Fibroblast of skin of left biceps (primary cell): ENCODE measurements at places on chromosomes 7 and 10.

GRCh38 chr7:43668035-43668434, 61.3 kb downstream of the COA1 start:
- DNase-seq, result no peak

- no peak for DNase-seq
Measured at GRCh38 chr7:3722396-3722922, 421.4 kb downstream of the SDK1 start.

- no peak for DNase-seq
Measured at GRCh38 chr7:23520582-23520981, 11.2 kb downstream of the TRA2A start.

GRCh38 chr7:21023841-21024484, 237.3 kb upstream of the SP8 start:
- no peak for DNase-seq

DNA sequence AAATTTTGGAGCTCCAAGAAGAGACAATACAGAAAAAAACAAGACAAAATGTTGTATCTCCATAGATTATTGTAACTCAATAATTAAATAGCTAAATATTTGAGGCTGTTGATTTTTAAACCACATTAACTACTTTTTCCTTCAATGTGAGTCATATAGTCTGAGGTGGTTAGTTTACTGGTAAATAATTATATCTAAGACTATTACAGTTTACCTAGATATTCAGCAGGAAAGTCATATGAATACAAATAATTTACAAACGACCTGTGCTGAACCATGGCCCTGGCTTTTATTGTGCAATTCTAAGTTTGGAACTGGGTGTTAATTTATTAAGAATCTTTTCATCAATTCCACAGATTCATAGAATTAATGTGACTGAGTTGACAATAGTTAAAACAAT, 22.2 kb downstream of the CREB5 start:
- no peak for DNase-seq

- DNase-seq, result no peak
Measured at GRCh38 chr7:114527589-114527988, 113.0 kb downstream of the FOXP2 start.

GRCh38 chr10:50653758-50654157, 30.0 kb upstream of the SGMS1 start:
- DNase-seq, result no peak

DNA sequence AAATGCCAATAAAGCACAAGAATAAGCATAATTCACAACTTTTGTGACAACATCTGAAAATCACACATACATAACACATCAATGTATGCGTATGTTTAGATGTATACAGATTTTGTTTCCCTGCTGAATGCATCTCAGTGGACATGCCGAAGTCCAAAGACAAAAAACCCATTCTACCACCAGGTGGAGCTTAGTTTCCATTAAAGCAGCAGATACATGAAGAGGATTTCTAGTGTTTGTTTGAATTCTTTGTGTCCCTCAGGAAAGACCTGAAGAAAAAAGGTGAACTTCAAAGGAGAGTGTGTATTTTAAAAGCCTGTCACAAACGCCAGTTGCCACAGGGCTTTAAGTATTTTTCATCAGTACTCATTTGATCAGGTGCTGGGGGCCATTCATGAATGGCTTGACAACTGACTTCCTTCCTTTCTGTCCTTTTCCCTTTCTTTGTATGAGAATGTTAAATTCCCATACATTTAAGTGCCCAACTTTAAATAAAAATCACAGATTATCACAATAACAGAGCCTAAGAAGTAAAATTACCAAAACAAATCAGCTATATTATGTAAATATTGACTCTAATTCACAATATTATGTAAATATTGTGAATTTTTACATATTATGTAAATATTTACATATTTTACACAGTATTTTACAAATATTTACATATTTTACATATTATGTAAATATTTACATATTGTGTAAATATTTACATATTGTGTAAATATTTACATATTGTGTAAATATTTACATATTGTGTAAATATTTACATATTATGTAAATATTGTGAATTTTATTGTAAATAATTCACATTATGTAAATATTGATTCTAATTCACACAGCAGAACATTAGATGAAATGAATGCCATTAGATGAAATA, 343.0 kb downstream of the CRPPA start:
- DNase-seq, result no peak

DNA sequence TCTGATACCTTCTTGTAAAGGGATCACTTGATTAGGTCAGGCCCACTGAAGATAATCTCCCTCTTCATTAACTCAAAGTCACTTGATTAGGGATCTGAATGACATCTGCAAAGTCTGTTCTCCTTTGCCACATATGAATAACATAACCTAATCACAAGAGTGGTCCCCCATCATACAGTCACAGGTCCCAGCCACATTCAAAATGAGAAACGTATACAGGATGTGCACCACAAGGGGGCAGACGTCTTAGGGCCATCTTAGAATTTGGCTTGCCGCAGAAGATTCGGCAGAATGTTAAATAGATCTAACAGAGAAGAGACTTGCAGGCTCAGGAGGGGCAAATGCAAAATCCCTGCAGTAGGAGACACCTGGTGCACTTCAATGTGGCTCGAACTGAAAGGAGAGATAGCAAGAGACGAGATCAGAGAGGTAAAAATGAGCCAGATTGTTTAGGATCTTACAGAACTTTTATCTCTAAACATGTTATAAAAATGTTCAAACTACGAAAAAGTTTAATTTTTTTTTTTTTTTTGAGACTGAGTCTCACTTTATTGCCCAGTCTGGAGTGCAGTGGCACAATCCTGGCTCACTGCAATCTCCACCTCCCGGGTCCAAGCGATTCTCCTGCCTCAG, 10.4 kb upstream of the SMC3 start:
- DNase-seq, result no peak

DNA sequence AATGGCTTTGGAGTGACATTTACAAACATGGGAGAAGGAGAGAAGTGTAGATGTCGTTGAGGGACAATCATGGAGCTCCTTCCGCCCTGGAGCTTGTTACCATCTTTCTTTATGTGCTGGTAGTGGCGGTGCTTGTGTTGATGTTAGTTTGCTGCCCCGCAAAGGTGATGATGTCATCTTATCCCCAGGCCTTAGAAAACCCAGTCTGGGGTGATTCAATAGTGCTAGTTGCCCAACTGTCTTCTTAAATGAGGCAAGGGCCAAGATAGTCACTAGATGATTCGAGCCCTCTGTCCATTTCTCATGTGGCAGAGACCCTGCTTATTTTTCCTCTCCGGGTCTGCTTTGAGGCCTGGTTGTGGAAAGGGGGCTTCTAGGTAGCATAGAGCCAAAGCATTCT, 277.4 kb downstream of the CCSER2 start:
- no peak for DNase-seq
